Large intestine (tissue), 12 donors: ENCODE measurements at places on chromosomes 5 and 9. TPM values are rescaled to one million over a fixed set of nuclear protein-coding genes. Genes with fewer than 3 reads are reported as not detected.

GRCh38 chr5:61831736-61832135 lies 474.3 kb upstream of the KIF2A start:
- DNase-seq: no peak

- DNase-seq: no peak
Observed at GRCh38 chr5:55063899-55064298, 38.5 kb upstream of the GZMA start.

GRCh38 chr5:54908774-54909525 lies 76.4 kb downstream of the ESM1 start:
- no peak for DNase-seq

The SLCO4C1 gene
- polyA plus RNA-seq: 24.9 TPM

DNA sequence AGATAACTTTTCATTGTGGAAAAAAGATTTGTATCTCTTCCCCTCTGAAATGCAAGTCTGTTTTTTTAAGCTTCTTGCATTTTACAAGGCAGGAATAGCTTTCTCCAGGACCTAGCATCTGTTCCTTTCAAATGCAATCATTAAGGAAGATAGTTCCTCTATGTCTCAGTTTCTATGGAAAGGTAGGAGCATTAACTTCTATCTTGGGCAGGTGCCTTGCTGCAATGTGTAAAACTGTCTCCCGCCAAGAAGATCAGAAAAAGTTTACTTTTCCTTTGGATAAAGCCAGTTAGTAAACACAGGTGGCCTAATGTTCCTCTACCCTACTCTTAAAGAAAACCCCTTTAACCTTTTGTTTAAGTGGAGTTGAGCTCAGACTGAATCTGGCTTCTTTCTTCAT lies 560.6 kb upstream of the CYLC2 start:
- DNase-seq: no peak

DNA sequence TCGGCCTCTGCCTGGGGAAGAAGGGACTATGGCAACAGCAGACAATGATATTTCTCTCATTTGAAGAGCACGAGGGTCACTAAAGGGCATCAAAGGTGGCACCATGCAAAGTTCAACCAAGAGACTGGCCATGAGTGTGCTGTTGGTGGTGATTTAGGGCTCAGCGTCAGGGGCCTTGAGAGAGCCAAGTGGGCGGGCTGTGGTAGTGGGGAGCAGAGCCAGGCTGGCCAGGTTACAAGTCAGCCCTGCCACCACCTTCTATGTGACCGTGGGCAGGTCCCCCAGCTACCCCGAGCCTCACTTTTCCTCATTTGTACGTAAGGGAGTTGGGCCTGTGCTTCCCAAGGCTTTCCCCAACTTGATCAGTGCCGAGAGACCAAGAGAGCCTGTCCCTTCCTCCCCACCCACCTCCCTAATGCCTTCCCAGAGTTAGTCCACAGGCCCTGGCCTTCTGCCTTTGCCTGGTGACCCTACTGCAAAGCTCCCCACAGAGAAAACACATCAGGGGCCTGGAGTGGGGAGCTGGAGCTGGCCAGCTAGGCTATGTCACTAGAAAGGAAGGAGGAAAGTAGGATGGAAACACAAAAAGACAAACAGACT lies 104.3 kb downstream of the PDE6A start:
- DNase-seq: no peak

The KIAA0825 gene
- polyA plus RNA-seq: 2.8 TPM
